Progenitor cell of endocrine pancreas (in vitro differentiated cells): ENCODE measurements at places on chromosomes 11 and 22.

DNA sequence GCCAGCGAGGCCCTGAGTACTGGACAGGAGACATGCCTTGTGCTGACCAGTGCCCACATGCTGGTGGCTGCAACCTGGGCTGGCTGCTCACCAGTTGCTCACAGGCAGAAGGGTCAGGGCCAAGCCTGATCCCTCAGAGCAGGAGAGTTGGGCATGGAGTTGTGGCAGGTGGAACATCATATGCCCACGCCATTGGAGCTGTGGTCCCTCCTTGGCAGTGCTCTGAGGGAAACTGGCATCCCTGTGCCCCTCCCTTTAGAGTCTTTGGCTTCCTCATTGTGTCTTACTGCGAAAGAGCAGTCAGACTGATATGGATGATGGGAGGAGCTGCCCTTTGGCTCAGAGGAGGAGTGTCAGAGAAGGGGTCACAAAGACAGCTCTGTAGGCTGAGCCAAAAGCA lies 3.1 kb upstream of the MYEOV start:
- no peak for DNase-seq

DNA sequence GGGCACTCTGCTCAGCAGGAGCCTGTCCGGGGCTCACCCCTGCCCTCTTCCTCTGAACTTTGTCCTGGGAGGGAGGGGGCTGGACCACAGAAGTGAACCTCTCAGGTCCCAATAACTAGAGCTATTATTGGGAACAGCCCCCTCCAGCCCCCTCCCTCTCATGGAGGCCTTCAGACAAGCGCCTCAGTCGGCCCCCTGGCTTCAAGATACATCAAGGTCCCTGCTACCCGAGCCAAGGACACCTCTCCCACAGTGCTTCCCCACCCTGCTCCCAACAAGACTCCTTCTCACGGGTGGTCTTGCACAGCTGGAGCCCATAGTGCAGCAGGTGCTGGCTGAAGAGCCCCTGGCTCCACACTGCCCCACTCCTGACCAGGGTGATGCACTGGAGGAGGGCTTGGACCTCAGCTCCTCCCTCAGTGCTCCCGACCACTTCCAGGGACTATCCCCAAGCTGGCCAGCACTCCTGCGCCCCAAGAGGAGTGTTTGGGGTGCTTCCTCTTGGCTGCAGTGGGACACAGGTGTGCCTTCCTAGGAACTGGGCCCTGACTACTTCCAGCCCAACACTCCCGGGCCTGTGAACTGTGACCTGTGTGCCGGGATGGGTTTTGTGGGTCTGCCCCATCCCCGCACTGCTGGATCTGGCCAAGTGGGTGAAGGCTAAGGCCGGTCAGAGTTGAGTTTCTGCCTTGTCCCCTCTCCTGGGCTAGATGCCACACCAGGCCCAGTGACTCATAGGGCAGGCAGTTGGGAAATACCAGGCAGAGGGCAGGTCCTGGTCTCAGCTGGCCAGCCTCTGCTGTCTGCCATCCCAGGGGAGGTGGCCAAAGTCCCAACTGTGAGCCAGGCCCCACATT lies 2.2 kb downstream of the PNPLA2 start:
- DNase-seq = no peak

- DNase-seq = no peak
These were observed 391.5 kb downstream of the TBC1D22A start for GRCh38 chr22:47153854-47154525.

GRCh38 chr11:35237860-35238715 lies 99.1 kb downstream of the CD44 start:
- DNase-seq = peak; percentile 17

DNA sequence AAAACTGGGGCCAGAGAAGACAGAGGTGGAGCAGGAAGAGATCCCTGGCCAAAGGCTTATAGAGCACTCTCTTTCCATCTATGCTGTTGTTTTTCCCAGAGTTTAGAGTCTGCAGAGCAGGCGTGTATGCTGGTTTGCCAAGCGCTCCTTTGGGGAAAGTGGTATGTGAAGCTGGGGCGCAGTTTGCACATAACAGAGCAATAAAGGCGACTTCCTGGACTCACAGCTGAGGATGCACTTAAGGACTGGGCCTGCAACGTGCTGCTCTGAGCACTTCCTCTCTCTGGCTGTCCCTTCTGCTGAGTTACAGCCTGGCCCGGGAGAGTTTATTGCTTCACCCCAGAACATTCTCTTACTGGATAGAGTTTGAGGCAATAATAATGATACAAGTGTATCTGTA lies 41.7 kb downstream of the THAP12 start:
- DNase-seq = no peak

DNA sequence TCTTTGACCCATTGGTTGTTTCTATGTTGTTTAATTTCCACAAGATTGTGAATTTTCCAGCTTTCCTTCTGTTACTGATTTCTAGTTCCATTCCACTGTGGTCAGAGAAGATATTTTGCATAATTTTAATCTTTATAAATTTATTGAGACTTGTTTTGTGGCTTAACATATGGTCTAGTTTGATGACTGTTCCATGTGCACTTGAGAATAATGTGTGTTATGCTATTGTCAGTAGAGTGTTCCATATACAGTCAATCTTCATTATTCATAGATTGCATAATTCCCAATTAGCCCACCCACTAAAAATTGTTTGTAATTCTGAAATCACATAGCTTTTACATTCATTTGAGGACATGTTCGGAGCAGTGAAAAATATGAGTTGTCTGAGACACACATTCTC lies 346.1 kb upstream of the DDI1 start:
- no peak for DNase-seq

DNA sequence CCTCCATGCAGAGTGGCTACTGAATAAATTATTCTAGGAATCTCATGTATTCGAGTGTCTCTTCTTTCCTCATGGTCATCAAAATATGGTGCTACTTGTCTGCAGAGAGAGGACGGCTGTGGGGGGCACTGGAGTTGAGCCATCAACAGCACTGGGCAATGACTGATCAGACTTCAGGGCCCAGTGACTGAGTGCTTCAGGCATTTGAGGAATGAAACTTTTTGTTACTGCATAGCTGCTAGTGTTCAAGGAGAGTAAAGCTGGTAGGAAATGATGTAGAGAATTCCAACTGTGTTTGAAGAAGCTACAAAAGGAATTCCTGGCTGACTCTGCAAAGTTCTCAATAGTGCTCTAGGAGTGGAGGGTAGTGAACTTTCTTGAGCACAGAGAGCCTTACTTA lies 277.7 kb downstream of the CADM1 start:
- DNase-seq = no peak

GRCh38 chr11:122717264-122717867 lies 61.8 kb downstream of the UBASH3B start:
- no peak for DNase-seq

DNA sequence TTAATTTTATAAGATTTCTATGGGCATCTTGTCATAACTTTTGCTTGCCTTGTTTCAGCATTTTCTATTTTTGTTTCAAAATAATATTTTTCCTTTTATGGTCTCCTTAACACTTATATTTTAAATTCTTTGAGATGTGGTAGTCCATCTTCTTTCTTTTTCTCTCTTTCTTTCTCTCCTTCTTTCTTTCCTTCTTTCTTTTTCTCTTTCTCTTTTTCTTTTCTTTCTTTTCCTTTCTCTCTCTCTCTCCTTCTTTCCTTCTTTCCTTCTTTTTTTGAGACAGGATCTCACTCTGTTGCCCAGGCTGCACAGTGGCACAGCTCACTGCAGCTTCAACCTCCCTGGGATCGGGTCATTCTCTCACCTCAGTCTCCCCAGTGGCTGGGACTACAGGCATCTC lies 36.1 kb upstream of the OR10G7 start:
- DNase-seq = no peak

DNA sequence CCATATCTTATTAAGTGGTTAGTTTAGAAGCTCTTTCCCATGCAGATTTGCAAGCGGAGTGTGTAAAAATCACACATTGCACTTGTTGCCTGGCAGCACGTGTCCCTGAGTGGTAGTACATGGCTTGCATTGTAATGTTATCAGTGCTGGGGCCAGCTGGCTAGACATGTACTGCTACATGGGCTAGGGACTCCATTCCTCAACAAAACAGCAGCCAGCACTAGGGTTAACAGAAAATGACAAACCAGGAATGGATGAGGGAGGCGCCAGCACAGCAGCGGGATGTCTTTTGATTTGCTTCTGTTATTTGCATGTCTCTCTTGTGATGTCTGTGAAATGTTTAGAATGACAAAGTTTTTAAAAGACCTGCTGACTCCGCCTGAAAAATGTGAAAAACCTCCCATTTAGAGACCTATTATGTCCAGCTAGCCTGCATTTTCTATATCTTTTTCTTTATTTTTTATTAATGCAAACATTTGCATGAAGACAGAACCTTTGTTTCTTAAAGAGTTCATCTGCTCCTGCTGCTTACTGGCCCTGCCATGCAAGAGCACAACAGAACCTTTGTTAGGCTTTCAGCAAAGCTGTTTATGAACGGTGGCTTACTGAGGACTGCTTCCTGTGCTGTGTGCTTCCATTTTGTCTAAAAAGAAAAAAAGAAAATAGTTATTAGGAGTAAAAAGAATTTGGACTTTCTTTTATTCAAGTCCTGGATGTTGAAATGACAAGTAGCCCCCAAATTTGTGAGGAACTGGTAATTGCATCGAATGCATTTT lies 40.7 kb downstream of the CSTPP1 start:
- no peak for DNase-seq

DNA sequence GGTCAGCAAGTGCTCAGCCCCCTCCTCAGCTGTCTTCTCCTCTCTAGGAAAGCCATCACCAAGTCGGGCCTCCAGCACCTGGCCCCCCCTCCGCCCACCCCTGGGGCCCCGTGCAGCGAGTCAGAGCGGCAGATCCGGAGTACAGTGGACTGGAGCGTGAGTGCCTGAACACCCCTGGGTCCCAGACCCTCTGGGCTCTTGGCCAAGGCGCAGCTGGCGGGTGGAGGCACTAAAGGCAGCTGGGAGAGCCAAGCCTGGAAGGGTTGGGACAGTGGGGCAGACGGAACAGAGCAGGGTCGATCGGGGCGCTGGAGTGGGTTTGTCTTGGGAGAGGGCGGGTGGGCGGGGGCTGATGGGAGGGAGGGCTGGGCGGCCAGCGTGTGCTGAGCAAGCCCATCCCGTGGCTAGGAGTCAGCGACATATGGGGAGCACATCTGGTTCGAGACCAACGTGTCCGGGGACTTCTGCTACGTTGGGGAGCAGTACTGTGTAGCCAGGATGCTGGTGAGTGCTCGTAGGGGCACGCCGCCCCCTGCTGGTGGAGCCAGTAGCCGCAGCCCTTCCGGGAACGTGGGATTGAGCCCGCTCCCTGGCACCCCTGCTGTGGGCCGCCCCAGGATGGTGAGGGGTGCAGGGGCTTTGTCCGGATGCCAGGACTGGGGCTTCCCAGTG lies 14.1 kb upstream of the MDK start:
- peak; percentile 67 for DNase-seq

- no peak for DNase-seq
These were observed 894.6 kb downstream of the FAM181B start for GRCh38 chr11:81839016-81839415.

DNA sequence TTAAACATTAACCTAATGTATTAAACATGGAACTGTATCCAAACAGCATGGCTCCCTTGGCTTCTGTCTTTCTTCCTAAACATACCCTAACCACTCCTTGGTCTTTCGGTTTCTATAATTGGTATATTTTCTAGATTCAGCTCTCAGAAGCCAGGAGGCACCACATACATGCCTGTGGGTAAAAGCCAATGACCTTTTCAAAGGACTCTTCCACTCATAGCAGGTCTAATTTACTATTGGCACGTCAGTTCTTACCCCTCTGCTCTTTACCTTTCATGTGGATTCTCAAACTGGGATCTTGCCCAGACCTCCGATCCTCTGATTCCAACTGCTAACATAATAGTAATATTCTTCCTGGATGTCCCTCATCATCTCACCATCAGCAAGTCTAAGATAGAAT lies 835.1 kb downstream of the NTM start:
- no peak for DNase-seq

DNA sequence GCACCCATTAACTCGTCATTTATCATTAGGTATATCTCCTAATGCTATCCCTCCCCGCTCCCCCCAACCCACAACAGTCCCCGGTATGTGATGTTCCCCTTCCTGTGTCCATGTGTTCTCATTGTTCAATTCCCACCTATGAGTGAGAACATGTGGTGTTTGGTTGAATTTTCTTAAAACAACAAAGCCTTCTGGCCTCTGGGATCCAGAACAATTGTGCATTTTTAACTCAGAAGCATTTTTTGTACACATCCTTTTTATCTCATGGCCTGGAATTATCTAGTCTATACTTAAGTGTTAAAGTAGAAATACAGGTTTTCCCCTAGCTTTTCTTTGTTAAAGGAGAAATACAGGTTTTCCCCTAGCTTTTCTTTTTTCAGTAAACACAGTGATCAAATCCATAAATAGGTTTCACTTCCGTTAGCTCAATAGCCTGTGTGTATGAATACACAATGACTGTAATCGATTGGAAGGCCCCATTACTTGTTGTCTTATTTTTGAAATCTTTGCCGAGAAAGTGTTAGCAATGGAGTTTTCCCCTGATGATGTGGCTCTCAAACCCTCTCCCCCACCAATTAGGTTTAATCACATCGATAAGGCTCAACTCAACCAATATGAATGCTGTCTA lies 125.6 kb upstream of the PITPNB start:
- DNase-seq = no peak

DNA sequence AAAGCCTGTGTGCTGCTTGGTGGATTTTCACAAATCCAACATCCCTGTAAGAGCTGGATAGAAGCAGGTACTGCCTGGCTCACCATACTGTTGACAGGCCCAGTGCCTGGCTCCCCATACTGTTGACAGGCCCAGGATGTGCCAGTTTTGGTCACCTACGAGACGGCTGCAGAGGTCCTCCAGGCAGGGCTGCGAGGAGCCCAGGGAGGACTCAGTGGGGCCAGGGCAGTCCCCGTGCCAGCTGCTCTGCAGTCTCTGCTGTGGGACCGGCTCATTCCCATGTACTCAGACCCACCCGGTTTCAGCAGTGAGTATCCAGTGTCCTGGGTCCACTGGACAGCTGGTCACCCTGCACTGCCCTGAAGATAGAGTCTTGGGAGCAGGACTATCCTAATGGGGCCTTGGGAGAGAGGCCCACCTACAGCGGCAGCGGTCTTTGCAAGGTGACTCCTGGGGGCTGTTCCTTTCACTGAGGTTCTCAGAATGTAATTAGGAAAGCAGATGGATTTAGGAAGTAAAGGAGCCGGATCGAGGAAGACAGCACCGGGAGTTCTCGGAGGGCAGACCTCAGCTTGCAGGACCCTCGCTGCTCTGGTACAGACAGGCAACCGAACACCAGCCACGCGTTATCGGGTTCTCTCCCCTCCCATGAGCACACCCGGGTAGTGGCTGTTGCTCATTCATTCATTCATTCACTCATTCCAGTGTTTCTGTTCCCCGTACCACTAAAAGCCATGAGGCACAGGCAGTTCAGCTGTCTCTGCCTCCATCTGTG lies 106.1 kb downstream of the CTTN start:
- no peak for DNase-seq

DNA sequence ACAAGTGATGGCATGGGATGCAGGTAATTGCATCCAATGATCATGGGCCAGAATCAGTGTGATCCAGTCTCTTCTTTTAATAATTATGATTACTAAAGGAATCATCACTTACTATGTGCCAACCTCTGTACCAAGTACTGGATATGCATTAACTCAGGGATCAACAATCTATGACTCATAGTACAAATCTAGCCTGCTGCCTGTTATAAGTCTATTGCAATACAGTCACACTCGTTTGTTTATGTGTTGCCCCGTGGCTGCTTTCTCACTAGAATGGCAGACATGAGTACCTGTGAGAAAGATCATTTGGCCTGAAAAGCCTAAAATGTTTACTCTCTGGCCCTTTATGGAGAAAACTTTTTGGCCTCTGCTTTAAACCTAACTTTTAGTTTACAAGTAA lies 45.0 kb downstream of the OR6Q1 start:
- DNase-seq = no peak
